ENCODE measurements at places on chromosomes 5 and 9.

GRCh38 chr5:58183078-58183785 is 276.7 kb downstream of the PLK2 start:
- DNase-seq = no peak

DNA sequence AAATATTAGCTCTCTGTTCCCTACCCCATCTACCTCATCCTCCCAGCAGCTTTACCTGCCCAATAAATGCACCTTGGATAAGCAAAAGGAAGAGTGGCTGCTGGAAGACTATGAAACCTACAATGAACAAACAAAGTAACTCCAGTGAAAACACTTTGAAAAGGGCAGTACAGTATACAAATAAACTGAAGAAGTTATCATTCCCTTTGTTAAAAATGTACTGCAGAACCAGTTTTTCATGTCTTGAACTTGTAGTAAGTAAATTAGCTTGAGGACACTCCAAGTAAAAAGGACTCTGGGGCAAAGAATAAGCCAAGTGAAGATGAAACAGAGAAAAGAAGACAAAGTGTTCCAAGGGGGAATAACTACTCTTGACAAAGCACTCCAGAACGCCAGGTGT is 457.1 kb downstream of the DTWD2 start:
- DNase-seq = no peak

- peak; percentile 1 for DNase-seq
Measured at GRCh38 chr5:95730730-95731570, at the start of gene RHOBTB3. Gene RHOBTB3, plus strand, starts transcription at chr5:95731336. Its CDS starts 347 bp downstream, at chr5:95731683.

GRCh38 chr5:168356592-168356991 is 65.1 kb downstream of the WWC1 start:
- DNase-seq = no peak

- no peak for DNase-seq
Measured at GRCh38 chr5:20678814-20679298, 690.9 kb upstream of the CDH18 start.

GRCh38 chr9:7405924-7406604 is 393.5 kb downstream of the DMAC1 start:
- no peak for DNase-seq

DNA sequence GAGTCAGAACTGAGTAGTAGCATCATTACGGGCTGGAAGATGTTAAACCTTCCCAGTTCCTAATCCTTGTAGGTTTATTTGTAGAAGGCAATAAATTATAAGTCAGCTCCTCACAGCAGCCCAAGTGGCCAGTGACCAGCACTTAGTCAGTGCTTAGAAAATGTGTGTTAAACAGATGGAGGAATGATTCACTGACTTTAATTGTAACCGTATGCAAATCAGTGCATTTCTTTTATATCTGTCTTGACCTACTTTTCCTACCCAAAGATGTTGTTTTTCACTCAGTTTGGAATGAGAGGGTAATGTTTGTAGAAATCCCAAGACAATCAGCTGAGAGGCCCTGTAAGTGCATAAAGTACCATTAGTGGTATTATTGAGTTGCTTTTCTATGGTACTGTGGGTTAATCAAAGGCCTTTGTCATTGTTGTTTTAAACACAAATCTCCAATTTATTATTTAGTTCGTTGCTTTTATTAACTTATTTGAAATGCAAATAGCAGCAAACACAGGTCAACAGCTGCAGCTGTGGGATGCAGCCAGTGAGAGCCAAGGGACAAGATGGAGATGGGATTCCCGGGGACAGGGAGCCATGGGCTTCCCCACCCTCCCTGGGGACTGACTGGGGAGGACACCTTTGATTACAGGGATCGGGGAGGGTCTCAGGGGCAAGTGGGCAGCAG is 49.8 kb downstream of the MAP1B start:
- no peak for DNase-seq

GRCh38 chr9:107827304-107827703 is 337.7 kb upstream of the KLF4 start:
- no peak for DNase-seq

DNA sequence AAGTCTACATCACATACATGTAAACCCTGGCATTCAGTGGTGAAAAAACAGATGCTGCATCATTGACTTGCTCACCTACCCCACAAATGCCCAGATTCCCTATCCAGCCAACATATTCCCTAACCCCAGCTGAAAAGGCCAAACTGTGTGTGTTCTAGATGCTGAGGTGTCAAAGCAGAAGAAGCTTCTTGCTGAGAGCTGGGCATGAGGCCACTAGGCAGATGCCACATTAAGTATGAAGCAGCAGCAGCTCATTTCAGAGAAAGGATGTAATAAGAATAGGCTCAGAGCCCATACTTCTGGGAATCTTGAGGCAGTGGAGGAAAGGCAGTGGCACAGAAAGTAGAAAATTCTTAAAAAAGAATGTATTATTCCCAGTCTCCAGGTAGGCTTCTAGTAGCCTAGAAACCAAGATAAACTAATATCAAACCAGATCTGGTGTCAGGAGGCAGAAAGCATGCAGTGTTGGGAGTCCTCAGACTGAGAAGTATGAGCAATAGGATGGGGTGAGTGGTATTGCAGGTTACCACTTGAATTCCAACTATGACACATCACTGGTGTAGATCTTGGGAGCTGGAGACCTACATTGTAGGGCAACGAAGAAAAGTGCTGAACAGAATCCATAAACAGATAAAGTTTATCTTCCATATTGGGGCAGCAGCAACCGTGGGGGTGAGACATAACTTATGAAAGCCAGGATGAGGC is 71.9 kb upstream of the GRHPR start:
- no peak for DNase-seq

DNA sequence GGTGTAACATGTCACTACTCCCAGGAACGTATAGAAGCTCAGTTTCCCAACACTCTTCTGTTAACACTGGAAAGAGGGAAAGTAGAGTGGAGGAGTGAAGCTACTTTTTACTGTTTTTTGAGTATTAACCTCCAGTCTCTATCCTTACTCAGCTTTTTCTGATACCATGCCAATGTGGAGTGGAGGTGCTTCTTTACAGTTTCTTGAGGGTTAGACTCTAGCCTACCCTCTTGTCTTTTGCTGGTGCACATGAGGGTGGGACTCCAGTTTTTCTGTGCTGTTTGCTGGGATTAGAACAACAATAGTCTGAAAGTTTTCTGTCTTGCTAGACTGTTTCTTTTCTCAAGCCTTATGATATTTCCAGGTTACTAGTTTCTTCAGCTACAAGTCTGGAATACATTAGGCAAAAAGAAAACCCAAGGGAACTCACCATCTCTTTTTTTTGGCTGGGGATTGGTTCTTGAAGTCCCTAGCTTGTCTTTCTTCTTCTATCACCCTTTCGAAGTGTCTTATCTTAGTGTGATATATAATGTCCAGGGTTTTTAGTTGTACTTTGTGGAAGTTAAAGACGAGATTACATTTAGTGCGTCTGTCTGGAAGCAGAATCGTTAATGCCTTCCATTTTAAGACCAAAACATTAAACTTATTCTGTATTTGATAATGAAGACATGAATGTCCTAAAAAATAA is 35.9 kb downstream of the PRR16 start:
- no peak for DNase-seq

DNA sequence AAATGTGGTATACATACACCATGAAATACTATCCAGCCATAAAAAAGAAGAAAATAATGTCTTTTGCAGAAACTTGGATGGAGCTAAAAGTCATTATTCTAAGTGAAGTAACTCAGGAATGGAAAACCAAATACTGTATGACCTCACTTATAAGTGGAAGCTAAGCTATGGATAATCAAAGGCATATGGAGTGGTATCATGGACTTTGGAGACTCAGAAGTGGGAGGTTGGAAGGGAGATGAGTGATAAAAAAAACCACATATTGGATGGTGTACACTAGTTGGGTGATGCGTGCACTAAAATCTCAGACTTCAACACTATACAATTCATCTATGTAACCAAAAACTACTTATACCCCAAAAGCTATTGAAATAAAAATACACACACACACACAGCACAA is 24.5 kb downstream of the ADAMTS12 start:
- no peak for DNase-seq

DNA sequence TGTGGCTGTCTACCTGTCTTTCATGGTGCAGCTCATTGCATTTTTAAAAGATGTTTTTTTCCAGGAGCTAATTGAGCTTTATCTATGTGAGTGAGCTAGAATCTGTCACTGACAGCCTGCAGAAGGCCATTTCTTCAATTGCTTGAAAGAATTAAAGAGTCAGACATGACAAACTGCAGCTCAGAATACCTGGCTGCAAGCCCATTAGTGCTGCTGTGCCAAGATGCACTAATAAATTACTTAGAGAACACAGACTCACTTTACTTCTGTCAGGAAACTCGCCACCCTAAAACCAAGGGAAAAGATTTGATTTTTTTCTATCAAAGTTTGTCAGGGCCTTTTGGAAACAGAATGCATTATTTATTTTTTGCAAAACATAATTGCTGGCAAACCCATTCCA is 368.3 kb downstream of the CAAP1 start:
- no peak for DNase-seq

DNA sequence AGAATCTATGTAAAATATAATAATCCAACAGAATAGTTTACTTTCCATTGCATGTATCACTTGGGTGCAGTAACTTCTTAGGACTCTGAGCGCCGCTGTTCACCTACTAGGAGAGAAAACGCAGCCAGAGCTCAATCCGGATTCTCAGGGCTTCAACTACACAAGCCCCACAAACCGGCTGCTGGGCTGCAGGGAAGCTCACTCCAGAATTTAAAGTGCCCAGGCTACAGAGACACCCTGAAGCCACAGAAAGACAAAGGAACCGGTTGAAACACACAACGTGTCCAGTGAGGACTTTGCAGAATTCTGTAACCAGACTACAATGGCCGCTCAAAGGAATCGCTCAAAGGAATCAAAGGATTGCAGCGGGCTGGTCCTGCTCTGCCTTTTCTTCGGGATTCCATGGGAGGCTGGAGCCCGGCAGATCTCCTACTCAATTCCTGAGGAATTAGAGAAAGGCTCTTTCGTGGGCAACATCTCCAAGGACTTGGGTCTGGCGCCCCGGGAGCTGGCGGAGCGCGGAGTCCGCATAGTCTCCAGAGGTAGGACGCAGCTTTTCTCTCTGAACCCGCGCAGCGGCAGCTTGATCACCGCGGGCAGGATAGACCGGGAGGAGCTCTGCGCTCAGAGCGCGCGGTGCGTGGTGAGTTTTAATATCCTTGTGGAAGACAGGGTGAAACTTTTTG is at the start of gene PCDHGA10:
Gene PCDHGA10 (plus strand): TSS at position 134 of the 686 bp plus-strand sequence. CDS start 189 bp downstream, at position 323.
- DNase-seq = no peak

- DNase-seq = no peak
Measured at GRCh38 chr9:88775559-88775958, 215.7 kb upstream of the S1PR3 start.

GRCh38 chr5:2715856-2716255 is 35.6 kb downstream of the IRX2 start:
- no peak for DNase-seq

DNA sequence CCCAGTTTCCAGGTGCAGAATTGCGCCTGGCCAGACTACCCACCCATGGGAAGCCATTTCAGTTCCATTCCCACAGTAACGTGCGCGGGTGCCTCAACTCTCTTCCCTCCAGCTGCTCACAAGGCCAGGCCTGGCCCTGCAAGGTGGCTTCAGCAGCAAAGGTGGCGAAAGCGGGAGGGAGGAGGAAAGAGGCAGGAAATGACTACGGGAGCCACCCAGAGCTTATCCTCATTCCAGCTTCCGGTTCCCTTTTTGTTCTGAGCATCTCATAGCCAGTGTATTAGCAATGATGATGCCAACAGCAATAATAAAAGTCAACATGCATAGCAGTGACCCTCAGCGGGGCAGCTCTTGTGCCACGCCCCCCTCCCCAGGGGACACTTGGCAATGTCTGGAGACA is 101.5 kb upstream of the BOD1 start:
- no peak for DNase-seq

- no peak for DNase-seq
Measured at GRCh38 chr9:8205576-8205975, 406.0 kb upstream of the DMAC1 start.

DNA sequence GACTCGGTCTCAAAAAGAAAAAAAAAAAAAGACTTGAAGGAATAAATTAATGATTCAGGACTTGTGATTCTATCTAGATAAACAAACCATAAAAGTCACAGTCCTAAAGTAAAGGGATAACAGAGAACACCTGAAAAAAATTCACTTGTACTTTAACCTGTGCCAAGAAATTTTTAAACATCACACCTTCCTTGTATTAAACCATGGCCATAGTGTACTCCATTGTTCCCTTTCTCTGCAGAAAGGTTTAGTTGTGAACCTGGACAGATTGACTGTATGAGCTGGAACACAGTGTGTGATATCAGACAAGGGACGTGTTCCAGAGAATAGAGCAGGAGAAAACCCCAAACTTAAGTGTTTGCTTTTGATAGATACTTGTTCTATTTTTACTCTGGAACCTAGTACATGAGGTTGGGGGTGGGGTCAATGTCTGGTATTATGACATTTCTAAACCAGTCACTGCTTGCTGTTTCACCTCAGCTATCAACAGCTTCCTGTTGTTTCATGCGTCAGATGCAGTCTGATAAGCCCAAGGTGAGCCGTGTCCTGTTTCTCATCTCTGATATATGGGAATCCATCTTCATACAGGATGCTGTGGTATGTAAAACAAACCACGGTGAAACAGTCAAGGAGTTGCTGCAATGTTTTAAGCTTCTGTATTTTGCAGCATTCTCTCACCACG is 62.5 kb upstream of the ITGA1 start:
- DNase-seq = no peak

DNA sequence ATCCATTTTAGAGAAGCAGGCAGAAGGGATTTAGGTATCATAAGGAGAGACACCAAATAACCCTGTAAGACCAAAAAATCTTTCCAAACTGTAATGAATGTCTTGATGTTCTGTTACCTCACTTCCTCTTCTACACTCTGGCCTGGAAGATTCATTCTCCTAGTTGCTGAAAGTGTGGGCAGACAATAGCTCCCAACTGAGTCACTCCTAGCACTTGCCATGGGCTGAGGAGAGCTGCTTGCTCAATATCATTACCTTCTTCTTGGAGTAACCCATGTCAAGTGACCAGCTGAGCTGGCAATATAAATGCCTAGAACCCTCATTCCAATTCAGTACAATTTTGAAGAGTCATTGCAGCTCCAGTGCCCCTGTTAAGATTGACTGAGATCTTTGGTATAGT is 1985.5 kb upstream of the CDH6 start:
- DNase-seq = no peak

DNA sequence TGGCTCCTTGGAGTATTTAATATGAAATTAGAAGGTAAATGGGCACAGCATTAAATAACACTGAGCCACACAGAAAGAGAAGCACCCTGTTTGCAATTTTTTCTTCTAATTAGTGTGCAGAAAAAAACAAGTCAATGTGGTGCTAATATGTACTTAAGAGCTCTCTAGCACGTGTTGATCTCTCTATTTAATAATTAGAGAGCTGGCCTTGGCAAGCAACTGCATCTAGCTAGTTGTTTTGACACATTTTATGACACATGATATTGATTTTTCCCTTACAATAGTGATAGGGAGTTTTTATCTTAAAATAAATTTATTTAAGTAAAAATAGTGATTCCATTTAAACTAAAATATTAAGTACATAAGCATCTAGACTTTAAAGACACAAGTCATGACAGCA is 54.5 kb upstream of the NUDT12 start:
- no peak for DNase-seq

DNA sequence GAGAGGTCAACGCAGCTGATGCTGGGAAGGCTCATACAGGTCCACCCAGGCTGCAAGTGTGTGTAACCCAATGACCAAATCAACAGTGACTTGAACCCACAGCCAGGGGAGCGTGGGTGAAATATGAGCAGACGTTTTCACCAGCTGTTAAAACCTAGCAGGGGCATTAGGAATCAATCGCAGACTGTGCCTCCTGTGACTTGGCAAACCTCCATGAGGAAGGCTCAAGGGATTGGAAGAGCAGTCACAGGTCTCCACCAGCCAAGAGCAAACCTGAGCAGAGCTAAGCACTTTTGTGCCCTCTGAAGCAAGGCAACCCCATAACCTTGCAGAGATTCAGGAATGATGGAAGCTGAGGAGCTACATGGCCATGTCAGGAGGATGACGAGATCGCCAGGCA is 25.5 kb downstream of the INSYN2B start:
- no peak for DNase-seq

All from stimulated activated CD8-positive, alpha-beta memory T cell treated with anti-CD3 and anti-CD28 coated beads, Interleukin-7, amount 100 ng/mL, for 1 hour (primary cell).